ENCODE measurements at places on chromosomes 3 and 15.

DNA sequence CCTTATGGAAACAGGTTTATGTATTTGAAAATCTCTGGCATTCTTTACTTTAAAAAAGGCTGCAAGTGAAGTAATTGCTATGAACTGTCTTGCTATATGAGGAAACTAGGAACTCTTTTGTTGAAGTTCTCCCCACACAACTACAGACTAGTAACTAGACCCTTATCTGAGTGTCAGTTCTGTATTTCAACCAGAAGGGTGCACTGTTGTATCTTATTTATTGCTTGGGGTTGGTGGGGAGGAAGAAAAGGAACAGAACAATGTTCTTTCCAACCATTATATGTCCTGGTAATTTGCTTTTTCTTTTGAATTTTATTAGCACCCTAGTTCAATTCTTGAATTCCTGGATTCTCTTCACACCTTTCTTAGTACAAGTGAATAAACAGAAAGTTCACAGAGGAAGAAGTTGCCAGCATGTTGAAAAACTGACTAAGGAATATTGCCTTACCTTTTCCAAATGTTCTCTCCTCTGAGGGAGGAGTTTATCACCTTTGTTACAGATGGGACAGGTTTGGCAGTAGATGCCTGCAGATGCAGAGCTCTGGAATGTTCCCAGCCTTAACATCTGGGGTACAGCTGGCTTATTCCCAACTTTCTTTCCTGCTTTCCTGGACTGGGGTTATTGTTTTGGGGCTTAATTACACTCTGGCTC, 162.4 kb upstream of the CFAP20DC start:
- DNase-seq = no peak

DNA sequence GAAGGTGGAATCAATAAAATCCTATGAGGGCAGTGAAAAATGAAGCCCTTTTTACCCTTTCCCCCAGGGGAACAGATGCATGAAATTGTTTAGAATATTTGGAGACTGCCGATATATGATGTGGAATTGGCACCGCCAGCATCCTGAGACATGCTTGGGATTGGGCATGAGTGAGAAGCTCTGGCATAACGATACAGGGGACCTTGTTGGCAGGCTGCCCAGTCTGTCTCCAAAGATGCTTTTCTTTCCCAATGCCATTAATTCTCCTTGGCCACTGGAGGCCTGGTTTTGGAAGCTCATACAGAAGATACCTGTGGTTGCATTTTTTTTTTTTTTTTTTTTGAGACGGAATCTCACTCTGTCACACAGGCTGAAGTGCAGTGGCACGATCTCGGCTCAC, 800.6 kb upstream of the LMCD1 start:
- DNase-seq = no peak

GRCh38 chr15:84603630-84604379, 3.0 kb downstream of the ZSCAN2 start:
- no peak for DNase-seq

DNA sequence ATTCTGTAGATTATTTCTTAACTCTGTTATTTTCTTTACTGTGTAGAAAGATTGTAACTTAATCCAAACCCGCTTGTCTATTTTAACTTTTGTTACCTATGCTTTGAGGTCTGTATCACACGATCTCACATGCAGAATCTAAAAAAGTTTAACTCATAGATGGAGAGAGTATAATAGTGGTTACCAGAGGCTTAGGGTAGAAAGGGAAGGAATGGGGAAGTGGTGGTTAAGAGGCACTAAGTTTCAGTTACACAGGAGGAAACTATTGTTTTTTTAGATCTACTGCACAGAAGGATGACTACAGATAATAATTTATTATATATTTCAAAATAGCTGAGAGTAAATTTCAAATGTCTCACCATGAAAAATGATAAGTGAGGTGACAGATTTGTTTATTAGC, 515.2 kb downstream of the RSL24D1 start:
- no peak for DNase-seq

- no peak for DNase-seq
Measured at GRCh38 chr3:46368569-46368968, 2.2 kb upstream of the CCR5 start.

Measured in SHP77 treated with DMSO at 0.1 percent for 48 hours (cell line).